ENCODE measurements at places on chromosomes 1 and 21. TPM values are rescaled to one million over a fixed set of nuclear protein-coding genes. Genes with fewer than 3 reads are reported as not detected.

The DNAJC8 gene
- total RNA-seq = 65.2 TPM

The ICOSLG gene
- total RNA-seq = not detected

DNA sequence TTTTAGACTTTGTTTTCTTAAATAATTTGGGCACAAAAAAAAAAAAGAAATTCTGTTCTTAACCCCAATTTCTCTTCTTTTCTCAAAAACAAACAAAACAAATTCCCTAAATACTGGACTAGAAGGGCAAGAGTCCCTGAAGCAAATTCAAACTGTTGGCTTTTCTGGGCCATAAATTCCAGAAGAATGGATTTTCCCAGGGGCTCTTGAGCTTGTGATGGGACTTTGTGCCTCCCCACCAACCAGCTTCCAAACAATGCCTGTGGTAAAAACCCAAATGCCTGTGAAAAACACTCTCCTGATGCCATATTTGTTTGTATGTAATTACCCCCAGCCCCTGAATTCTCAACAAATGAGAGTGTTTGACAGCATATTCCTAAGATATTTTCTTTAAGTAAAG, 55.4 kb downstream of the SGIP1 start:
- H3K27ac ChIP-seq = no peak overlapping the region
- DNase-seq = no peak
- H3K36me3 ChIP-seq = peaks cover 12% of the 10 kb centered on the region
- no peak overlapping the region for H3K4me3 ChIP-seq

The INSRR gene
- 2.9 TPM for total RNA-seq

DNA sequence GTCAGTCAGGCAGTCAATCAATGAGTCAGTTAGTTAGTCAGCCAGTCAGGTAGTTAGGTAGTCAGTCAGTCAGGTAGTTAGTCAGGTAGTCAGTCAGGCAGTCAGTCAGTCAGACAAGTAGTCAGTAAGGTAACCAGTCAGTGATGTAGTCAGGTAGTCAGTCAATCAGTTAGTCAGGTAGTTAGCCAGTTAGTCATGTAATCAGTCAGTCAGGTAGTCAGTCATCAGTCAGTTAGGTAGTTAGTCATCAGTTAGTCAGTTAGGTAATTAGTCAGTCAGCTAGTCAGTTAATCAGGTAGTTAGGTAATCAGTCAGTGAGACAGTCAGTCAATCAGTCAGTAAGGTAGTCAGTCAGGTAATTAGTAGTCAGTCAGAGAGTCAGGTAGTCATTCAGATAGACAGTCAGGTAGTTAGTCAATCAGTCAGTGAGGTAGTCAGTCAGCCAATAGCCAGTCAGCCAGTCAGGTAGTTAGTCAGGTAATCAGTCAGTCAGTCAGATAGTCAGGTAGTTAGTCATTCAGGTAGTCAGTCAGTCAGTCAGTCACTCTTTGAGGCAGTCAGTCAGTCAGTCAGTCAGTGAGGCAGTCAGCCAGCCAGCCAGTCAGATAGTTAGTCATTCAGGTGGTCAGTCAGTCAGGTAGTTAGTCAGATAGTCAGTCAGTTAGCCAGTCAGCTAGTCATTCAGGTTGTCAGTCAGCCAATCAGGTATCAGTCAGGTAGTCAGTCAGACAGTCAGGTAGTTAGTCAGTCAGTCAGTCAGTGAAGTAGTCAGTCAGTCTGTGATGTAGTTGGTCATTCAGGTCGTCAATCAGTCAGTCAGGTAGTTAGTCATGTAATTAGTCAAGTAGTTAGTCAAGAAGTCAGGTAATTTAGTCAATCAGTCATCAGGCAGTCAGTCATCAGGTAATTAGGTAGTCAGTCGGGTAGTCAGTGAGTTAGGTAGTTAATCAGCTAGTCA, 15.3 kb downstream of the KRTAP10-1 start:
- H3K4me3 ChIP-seq = no peak overlapping the region
- no peak for DNase-seq
- H3K36me3 ChIP-seq = no peaks in the 10 kb centered on the region
- H3K4me1 ChIP-seq = no peaks in the 10 kb centered on the region
- no peaks in the 10 kb centered on the region for H3K27me3 ChIP-seq
- no peak overlapping the region for H3K27ac ChIP-seq

The MAP1LC3C gene
- total RNA-seq = not detected

DNA sequence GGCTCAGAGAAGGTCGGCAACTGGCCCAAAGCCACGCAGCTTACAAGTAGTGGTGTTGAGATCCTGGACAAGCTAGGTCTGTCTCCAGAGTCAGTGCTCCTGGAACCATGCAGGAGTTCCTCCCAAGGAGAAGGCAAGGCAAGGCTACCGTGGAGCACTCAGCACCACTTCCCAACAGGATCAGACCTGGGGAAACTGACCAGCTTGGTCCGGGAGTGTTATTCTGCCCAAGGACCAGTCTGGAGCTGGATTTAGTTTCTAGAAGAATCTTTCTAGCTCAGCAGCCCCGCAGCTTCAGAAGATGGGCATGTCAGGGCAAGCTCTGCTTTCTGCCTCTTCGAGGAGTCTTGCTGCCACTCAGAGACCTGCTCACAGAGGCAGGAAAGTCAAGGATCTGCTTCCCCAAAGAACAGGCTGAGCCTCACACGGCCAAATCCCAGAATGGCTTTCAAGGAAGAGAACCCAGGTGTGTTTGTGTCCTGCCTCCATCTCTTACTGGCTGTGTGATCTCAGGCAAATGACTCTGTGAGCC, 302.8 kb downstream of the MATN1 start:
- H3K27ac ChIP-seq = no peak overlapping the region
- no peaks in the 10 kb centered on the region for H3K27me3 ChIP-seq
- H3K4me3 ChIP-seq = no peak overlapping the region
- no peaks in the 10 kb centered on the region for H3K4me1 ChIP-seq

The RGS1 gene
- 13.0 TPM for total RNA-seq

DNA sequence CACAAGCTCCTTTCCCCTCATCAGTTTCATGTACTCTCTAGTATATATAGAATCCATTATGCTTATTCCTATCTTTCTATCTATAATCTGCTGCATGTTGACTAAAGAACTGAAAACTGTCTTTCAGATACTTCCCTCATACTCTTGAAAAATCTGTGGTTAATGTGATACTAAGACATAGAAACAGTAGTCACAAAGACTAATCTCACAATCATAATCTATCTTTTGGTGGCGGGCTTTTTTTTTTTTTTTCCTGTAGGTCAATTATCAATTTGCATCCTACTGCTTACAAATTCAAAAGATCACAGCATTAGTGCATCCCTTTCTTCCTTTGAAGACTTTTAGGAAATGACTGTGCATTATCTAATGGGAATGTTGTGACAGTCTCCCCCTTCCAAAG, 4.7 kb downstream of the UBR4 start:
- H3K4me1 ChIP-seq = peaks cover 44% of the 10 kb centered on the region
- no peak overlapping the region for H3K4me3 ChIP-seq
- H3K27ac ChIP-seq = no peak overlapping the region
- no peaks in the 10 kb centered on the region for H3K27me3 ChIP-seq

GRCh38 chr1:209761011-209761635, 5.3 kb downstream of the TRAF3IP3 start:
- H3K27me3 ChIP-seq = no peaks in the 10 kb centered on the region
- no peak overlapping the region for H3K27ac ChIP-seq
- H3K4me3 ChIP-seq = no peak overlapping the region
- H3K4me1 ChIP-seq = no peaks in the 10 kb centered on the region
- no peaks in the 10 kb centered on the region for H3K36me3 ChIP-seq

The C8A gene
- 0.21 TPM for total RNA-seq

The FCER1G gene
- 69.9 TPM for total RNA-seq

DNA sequence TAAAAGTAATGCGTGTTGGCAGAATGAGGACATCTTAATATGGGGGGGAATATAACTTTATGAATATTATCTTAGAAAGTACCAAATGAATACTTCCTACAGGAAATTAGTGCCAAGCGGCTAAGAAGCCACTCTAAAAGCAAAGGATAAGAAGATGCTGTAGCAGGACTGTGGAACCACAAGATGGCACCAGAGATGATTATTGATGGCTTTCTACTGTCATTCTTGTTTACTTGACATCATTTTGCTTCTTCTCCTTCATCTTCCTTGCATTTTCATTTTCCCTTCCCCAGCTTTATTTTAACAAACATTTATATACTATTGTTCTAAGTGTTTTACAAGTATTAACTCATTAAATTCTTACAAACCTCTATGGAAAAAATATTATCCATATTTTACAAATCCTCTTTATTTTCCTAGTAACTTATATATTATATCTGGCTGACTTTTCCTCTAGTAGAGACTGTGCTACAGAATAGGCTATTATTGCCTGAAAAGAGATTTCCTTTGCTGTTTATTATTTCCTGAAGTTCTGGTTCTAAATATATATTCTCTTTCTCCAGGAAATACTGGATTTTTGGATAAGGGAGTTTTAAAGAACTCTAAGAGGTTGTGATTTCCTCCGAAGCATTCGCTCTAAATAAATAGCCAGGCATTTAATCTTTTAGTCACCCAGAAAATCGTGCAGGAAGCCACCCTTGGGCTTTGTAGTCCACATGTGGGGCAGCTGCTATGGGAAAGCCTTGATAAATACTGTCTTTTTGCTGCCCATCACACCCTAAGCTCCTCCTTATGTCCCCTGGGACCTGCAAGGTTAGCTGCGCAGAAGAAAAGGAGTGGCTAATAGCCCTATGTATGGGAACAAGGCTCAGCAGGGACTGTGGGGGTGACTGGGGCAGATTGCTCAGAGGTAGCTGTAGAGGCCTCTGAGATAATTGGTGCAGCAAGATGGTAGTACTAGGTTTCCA, 69.8 kb downstream of the TPR start:
- H3K27me3 ChIP-seq = no peaks in the 10 kb centered on the region
- no peaks in the 10 kb centered on the region for H3K36me3 ChIP-seq
- DNase-seq = no peak
- no peak overlapping the region for H3K27ac ChIP-seq
